ENCODE measurements at places on chromosomes 3 and 15. TPM values are rescaled to one million over a fixed set of nuclear protein-coding genes. Genes with fewer than 3 reads are reported as not detected.
A peak's percentile ranks its signal among the peaks of the same experiment; 100 is the strongest.

- DNase-seq = no peak
Measured at GRCh38 chr3:45987368-45988291, 8.0 kb downstream of the FYCO1 start.

DNA sequence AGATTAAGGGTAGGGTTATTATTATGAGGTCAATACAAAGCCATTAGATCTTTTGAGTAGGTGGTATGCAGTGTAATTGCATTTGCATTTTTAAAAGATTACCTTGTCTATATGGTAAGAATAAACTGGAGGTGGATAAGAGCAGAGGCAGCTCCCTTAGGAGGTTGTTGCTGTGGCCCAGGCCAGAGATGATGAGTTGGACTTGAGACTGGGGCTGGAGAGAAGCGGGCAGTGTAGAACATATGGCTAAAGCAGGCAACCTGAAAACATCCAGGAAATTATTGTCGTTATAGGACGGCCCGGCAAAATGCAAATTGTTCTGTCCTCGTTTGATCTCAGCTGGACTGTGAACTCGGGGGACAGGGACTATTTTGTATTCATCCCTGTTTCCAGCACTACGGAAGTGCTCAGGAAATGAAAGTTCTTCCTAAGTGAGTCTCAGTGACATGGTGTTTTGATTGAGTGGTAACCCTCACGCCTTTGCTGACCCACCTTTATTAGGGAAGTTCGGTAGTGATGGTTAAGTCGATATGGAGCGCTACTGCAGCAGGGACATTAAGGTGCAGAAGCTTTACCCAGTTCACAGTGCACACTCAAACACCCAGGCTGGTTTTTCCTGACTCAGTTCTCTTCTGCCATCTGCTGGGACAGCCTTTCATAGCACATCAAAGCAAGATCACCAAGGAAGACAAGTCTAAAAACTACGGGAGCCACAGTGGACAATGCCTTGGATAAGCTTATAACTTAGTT, 27.2 kb upstream of the VPS33B start:
- no peak for DNase-seq

DNA sequence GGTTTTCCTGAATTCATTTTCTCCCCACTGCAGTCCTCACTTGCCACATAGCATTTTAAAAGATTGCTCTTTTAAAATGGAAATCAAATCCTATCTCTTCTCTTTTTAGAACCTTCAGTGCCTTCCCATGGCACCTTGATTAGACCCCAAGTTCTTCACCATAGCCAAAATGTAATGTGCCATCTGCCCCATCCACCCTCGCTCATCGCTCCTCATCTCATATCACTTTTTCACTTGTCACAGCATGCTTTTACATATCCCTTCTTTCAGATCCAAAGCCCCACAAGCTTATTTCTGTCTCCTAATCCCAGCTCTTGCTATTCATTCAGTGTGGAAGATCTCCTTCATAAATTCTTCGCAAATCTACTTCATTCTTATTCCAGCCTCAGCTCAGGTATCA, 161.7 kb downstream of the CD47 start:
- no peak for DNase-seq

- peak; percentile 23 for DNase-seq
Measured at GRCh38 chr3:67000009-67000408, 1.9 kb downstream of the KBTBD8 start.

Gene GRM7
- total RNA-seq = 0.62 TPM

Gene ZWILCH
- total RNA-seq = 11.2 TPM

- DNase-seq = no peak
Measured at GRCh38 chr3:149564079-149564478, 89.6 kb downstream of the TM4SF4 start.

- peak; percentile 74 for DNase-seq
Measured at GRCh38 chr3:170614214-170614966, 28.5 kb upstream of the SLC7A14 start.

DNA sequence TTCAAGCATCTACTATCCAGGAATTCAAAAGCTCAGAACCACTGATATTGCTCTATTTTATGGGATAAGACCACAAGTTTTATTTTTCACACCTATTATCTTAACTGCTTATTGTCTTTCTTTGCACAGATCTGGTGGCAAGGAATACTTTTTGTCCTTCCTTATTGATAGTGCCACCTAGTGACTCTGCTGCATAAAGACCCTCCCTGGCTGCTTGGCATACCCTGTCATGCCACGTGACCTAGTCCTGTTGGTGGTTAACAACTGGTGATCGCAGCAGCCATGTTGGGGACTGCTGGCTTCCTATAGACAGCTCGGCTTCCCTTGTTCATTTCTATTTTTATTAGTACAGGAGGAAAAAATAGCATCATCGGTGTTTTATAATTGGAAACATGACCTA, 236.3 kb downstream of the MEX3B start:
- DNase-seq = no peak

Gene HIGD2B
- total RNA-seq = not detected

DNA sequence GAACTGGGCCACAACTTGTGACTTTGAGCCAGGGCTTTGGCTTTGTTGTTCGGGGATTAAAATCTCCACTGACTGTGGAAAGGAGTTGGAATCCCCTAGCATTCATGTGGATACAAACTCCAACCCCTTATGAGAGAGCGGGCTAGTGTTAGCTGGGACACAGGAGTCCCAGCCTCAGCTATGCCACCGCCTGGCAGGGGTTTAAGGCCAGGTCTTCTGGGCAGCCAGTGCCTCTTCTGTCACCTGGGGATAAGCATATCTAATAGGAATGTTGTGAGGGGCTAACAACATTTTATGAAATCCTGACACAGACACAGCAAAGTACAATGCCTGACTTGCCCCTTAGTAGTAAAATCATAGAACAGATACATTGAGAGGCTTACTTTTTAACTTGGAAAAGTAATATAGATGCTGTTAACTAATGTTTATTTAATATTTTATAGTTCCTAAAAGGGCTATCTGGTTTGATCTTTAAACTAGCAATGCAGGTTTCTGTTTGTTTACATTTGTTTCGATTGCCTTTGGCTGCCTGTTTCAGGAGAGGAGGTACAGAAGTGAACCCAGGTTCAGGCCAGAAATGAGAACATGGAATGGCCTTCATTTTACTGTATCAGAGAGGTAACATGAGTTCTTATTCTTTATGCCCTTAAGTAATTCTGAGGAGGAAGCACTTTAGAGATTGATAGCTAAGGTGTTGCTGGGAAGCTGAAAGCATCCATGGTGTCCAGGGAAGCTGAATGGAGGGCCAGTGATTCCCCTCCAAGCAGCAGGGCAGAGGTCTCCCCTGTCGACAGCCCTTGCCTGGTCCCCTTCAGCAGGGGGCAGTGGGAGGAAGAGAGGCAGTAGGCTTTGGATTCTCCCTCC, 8.7 kb downstream of the GPR160 start:
- DNase-seq = no peak

DNA sequence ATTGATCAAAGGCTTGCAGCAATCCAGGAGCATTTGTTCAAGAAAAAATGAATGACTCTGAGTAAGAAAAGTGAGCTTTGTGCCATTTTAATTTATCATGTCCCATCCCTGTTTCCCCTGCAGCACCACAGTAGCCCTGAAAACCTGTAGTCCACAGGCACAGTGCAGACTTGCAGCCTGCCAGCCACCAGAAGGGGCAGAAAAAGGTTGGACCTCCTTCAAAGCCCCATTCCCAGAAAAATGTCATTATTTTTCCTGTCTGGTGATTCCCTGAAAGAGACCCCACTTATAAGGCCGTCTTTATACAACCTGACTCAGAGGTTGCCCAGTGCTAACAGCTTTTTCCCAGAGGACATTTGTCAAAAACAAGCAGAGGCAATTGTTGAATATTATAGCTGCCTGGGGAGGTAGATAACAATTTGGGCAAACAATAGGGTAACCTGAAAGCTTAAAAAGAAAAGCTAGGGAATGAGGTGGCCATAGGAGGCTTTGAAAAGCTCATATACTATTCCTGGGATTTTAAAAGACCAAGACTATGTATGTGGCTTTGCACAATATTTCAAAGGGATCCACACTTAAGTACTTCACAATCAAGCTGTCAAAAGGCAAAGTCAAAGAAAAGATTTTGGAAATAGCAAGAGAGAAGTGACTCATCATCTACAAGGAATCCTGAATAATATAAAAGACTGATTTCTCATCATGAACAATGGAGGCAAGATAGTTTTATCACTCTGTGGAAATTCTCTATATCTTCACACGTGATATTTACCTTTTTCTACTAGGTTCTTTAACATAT, 136.8 kb upstream of the PLXNA1 start:
- no peak for DNase-seq
